Fibroblast of skin of right quadriceps (primary cell): ENCODE measurements at places on chromosomes 3 and 15.
A peak's percentile ranks its signal among the peaks of the same experiment; 100 is the strongest.

DNA sequence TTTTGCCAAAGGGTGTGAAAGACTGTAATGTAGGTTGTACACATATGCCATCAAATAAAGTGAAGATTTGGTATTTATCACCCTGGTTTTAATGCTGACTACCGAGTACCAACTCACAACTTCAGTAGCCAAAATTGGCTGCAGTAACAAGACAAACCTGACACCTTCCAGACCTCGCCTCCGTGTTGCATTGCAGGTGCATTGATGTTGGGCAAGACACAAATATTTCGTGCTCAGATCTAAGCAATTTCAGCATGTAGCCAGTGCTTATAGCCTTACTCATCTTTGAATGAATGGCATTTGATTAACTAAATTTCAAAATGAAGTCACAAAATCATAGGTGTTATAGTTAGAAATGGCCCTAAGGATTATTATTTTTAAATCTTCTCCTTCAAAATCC, 400.2 kb downstream of the SOX2 start:
- no peak for DNase-seq

GRCh38 chr15:60713119-60714084, 234.5 kb upstream of the ICE2 start:
- peak; percentile 43 for DNase-seq

GRCh38 chr15:67803996-67804843, 21.1 kb upstream of the SKOR1 start:
- DNase-seq: no peak

- DNase-seq: peak; percentile 85
These were observed 690.1 kb upstream of the BCHE start for GRCh38 chr3:166527325-166527724.

DNA sequence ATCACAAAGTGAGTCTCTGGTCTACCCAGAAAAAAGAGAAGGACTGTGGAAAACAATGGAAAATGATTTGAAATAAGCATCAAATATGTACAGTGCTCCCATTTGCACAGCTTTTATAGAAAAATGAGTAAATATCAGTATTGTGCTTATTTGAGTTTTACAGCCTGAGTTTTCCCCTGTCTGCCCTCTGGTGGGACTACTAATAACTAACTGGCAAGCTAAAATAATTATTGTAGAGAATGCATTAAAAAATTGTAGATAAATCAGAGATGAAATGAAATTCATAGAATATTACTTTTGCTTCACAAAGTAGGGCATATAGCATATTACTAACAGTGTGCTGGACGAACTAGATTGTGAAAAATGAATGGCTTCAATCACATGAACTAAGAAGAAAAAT, 287.1 kb downstream of the NAALADL2 start:
- DNase-seq: peak; percentile 37

DNA sequence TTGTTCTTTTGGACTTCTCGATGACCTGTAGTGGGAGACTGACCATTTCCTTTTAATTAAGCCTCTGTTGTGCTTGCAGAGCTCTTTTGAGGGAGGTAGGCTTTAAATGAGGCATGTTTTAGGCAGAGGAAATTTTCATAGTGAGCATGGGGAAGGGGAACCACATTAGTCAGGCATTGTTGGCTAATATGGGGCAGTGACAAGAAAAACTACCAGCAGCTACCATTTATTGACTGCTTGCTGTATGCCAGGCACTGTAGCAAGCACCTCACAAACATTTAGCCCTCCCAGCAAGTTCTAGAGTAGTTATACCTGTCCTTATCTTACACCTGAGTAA, 10.9 kb downstream of the ATG7 start:
- DNase-seq: no peak

DNA sequence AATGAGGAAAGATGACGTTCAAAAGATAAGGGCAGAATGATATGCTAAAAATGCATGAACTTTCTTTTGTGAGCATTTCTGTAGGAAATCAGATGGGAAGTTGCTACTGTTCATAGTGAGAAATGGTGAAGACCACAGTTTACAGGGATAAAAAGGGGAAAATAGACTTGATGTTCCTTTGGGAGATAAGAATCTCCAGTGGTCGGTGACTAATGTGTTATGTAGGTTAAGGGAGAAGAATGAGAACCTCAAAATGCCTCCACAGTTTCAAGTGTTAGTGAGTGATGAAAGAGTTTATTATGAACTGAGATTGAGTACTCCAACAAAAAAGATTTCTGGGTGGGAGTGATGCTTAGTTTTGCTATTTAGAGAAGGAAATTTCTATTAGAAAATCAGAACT, 247.2 kb downstream of the LSAMP start:
- peak; percentile 60 for DNase-seq

DNA sequence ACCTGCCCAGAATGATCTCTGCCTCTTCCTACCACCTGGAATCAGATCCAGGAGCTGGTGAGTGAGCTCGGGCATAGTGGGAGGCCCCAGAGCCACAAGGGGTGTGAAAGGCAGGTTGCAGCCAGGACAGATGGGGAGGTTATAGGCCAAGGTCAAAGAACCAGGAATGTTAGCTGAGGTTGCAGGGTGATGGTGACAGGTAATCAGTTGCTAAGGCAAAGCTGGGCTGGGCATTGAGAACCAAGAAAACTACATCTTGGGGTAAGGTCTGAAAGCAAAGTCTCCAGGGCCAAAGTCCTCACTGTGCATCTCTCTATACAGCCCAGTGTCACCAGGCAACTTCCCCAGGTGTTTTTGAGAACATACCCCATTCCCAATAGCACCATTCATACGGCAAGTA, 38.4 kb upstream of the SLC6A11 start:
- no peak for DNase-seq

- DNase-seq: no peak
These were observed 62.4 kb downstream of the ZBTB20 start for GRCh38 chr3:115084686-115085085.

GRCh38 chr3:59313365-59313764, 263.5 kb upstream of the CFAP20DC start:
- peak; percentile 13 for DNase-seq

GRCh38 chr3:44125882-44126281, 115.8 kb upstream of the TOPAZ1 start:
- DNase-seq: no peak

- no peak for DNase-seq
These were observed 22.5 kb downstream of the GATM start for GRCh38 chr15:45355860-45356259.

- DNase-seq: no peak
These were observed 16.3 kb downstream of the COL6A6 start for GRCh38 chr3:130533247-130533646.

- no peak for DNase-seq
These were observed 24.0 kb downstream of the KIF7 start for GRCh38 chr15:89630974-89631901.
